ENCODE measurements at places on chromosomes 6 and 20. TPM values are rescaled to one million over a fixed set of nuclear protein-coding genes. Genes with fewer than 3 reads are reported as not detected.

The NRSN1 gene
- total RNA-seq, result not detected

The TNF gene
- total RNA-seq, result 28.2 TPM

The COL19A1 gene
- total RNA-seq, result not detected

The ADGRF5 gene
- total RNA-seq, result not detected

The ISM1 gene
- 3.7 TPM for total RNA-seq

The AHCY gene
- 23.1 TPM for total RNA-seq

The PACRG gene
- total RNA-seq, result not detected

The MOG gene
- not detected for total RNA-seq

The NRN1 gene
- not detected for total RNA-seq

Data from CD4-positive, alpha-beta memory T cell (primary cell).